ENCODE measurements at places on chromosomes 3 and 15. TPM values are rescaled to one million over a fixed set of nuclear protein-coding genes. Genes with fewer than 3 reads are reported as not detected.
A peak's percentile ranks its signal among the peaks of the same experiment; 100 is the strongest.

- DNase-seq, result peak; percentile 34
These were observed 13.6 kb upstream of the CASR start for GRCh38 chr3:122169911-122170310.

DNA sequence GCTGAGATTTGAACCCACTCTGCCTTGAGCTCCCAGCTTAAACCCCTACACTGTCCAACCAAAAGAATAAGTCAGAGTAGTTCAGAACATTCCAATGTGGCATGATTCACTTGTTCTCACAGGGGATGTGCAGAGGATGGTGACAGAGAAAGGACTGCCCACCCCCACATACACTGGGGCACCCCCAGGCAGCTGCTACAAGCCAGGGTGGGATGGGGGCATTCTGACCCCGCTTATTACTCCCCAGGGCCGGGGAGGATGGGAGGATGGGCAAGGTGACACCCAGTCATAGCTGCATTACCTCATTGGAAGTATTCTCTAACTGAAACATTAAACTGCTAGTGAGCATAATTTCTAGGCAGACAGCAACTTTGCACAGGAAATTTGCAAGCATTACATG lies 126.0 kb upstream of the PRR20G start:
- no peak for DNase-seq

GRCh38 chr3:123723522-123724168 lies 138.8 kb upstream of the HACD2 start:
- DNase-seq, result peak; percentile 86

DNA sequence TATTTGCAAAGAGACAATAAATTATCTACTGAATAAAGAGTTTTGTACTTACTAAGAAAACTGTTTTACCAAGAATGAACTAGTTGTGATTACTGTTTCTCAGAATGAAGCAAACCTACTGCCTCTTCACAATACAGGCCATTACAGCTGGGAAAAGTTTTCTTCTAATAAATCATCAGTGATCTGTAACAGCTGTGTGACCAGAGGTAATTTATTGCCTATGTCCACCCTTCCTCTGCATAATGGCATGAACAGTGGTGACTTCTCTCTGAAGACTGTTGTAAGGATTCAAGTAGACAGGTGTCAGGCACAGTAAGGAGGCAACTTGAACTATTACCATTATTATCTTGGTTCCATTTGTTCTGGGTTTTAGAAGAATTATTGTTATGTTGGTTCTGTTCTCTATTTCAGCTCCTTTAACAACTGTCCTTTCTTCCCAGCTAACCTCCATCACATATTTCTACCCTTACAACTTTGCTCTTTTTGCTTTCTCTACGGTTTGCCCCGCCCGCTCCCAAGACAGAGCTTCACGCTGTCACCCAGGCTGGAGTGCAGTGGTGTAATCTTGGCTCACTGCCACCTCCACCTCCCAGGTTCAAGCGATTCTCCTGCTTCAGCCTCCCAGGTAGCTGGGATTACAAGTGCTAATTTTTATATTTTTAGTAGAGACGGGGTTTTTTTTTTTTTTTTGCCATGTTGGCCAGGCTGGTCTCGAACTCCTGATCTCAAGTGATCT lies 51.5 kb downstream of the PRKAR2A start:
- no peak for DNase-seq

DNA sequence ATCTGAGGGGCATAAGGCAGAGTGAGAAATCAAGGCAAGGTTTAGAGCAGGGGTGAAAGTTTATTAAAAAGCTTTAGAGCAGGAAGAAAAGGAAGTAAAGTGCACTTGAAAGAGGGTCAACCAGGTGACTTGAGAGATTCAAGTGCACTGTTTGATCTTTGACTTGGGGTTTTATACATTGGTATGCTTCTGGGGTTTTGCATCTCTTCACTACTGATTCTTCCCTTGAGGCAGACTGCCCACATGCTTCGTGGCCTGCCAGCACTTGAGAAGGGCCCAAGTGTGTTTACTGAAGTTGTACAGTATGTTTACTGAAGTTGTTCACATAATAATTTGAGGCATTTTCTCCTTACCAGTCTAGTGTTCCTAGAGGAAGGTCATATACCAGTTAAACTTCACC lies 367.0 kb upstream of the UBE2E2 start:
- no peak for DNase-seq

The STAC gene
- total RNA-seq, result not detected

The IGF1R gene
- total RNA-seq, result 35.3 TPM

Data from activated CD4-positive, alpha-beta T cell treated with anti-CD3 and anti-CD28 coated beads, Interleukin-2, amount 10 ng/mL, durations not matched to agents 24 days and 14 days (primary cell).